ENCODE measurements at places on chromosomes 13 and 19. TPM values are rescaled to one million over a fixed set of nuclear protein-coding genes. Genes with fewer than 3 reads are reported as not detected.

GRCh38 chr19:52959613-52960295 is 2.9 kb downstream of the ZNF816 start:
- no peak for DNase-seq

GRCh38 chr19:23394511-23394910 is 760 bp downstream of the ZNF91 start:
- DNase-seq: peak; percentile 77

DNA sequence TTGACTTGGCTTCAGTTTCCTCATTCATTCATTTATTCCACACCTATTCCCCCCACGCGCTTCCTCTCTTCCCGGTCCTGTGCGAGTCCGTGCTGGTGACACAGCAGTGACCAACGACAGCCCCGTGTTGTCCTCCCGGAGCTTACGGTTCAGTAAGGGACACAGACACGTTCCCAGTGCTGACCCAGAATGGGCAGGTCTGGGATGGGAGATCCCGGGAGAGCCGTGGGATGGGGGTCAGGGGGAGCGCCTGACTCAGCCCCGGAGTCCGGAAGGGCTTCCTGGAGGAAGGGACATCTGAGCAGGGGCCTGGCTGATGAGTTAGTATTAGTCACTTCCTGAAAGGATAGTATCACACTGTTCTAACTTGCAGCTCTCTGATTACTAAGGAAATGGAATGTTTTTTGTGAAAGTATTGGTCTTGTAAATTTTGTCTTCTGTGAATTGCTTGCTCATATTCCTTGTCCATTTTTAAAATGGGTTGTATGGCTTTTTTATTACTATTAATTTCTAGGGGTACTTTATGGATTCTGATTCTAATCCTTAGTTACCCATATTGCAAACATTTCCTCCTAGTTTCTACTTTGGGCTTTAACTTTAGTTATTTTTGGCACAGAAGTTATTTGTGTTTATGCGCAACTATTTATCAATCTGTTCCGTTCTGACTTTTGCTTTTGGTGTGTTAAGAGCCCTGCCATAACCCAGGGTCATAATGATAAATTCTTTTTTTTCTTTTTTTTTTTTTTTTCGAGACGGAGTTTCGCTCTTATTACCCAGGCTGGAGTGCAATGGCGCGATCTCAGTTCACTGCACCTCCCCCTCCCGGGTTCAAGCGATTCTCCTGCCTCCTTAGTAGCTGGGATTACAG is 708 bp upstream of the ERCC1 start:
- no peak for DNase-seq

DNA sequence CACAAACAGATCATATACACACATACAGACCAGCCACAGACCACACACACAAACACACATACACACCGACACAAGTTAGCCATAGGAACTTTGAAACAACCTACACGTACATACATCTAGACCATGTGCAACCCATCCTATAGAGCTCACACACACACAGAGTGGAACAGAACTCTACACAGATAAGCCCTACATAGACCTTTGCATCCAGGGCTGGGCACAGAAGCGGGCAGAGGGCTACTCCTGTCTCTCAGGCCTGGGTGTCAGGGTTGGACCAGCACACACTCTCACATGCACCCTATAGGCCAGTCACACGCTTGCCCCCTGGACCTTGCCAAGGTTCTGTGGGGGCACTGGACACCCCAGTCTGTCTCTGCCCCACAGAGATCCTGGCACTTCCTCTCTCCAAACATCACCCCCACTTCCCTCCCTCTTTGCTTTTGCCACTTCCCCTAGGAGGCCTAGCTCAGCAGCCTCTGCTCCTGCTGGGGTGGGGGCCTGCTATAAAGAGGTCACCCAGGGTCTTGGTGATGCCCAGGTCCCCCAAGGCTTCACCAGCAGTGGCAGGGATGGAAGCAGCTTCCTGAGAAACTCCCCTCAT is 5.8 kb upstream of the JUNB start:
- no peak for DNase-seq

- no peak for DNase-seq
Observed at GRCh38 chr13:63741029-63741813, 2325.6 kb upstream of the PCDH20 start.

Gene STRN4
- total RNA-seq: 94.0 TPM

- DNase-seq: no peak
Observed at GRCh38 chr13:41931337-41931736, 29.6 kb downstream of the VWA8 start.

DNA sequence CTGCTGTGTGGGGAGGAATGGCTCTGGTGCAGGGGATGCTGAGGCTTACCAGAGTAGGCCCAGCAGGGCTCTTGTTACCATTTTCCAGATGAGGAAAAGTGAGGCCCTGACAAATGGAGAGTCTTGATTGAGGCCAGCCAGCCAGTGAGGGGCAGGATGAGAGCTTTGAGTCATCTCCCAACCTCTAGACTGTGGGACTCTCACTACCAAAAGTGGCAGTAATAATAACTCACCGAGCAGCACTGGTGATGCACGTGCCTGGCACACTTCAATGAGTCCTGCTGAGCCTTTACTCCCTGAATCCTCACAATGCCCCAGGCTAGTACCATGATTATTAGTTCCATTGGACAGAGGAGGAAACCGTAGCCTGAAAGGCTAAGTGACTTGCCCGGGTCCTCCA is 7.8 kb downstream of the CIC start:
- DNase-seq: no peak

Gene SOHLH2
- total RNA-seq: not detected

DNA sequence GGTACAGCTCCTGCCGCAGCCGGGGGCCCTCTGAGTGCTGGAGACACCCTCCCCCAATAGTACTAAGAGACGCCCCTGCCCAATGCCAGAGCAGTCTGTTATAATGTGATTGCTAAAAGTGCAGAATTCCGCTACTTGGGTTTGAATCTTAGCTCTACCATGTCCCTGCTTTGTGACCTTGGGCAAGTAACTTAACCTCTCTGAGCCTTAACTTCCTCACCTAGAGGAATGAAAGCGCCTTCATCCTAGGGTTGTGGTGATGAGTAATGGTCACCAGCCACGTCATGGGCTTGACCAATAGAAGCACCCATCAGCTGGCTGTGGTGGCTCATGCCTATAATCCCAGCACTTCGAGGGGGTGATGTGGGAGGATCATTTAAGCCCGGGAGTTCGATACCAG is 6.5 kb downstream of the PLEKHG2 start:
- no peak for DNase-seq

DNA sequence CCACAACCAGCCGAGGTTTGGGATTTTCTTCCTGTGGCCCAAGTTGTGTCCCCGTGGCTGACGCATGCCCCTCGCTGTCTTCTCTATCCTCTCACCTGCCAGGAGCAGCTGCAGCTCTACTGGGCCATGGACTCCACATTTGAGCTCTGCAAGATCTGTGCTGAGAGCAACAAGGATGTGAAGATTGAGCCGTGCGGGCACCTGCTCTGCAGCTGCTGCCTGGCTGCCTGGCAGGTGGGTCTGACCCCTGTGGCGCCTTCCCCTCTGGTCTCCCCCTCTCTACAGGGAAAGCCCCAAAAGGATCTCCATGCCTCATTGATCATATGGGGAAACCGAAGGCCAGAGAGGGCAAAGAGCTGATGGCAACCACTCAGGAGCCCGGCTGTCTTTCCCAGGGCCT is 14.6 kb downstream of the CBLC start:
- no peak for DNase-seq

Gene ERICH6B
- not detected for total RNA-seq

Gene FGF21
- total RNA-seq: not detected

GRCh38 chr19:13573056-13573667 is 66.9 kb upstream of the CACNA1A start:
- no peak for DNase-seq

GRCh38 chr19:38726284-38726673 is 18.0 kb downstream of the CAPN12 start:
- no peak for DNase-seq

GRCh38 chr13:60511637-60512036 is 114.6 kb downstream of the TDRD3 start:
- no peak for DNase-seq

Gene NTF4
- total RNA-seq: not detected

Gene RINL
- 21.3 TPM for total RNA-seq

DNA sequence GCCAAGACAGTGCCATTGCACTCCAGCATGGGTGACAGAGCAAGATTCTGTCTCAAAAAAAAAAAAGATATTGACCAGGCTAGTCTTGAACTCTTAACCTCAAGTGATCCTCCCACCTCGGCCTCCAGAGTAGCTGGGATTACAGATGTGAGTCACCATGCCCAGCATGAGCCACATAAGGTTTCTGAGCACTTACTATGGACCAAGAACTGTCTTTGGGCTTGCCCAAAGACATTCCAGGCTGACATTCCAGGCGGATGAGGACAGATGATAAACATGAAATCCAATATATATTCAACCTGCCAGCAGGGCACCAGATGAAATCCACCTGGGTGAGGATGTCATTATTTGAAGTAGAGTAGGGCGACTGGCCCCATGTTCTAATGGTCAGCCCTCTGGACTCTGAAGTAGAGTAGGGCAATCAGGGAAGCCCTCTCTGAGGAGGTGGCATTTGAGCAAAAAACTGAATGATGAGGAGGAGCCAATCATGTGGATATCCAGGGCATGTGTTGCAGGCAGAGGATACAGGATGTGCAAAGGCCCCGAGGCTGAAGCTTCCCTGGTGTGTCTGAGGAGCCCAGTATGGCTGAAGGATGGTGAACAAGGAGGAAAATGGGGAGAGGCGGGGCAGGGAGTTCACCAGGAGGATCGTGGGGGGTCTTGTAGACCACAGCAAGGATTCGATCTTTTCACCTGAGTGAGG is 4.0 kb downstream of the C19orf38 start:
- no peak for DNase-seq

DNA sequence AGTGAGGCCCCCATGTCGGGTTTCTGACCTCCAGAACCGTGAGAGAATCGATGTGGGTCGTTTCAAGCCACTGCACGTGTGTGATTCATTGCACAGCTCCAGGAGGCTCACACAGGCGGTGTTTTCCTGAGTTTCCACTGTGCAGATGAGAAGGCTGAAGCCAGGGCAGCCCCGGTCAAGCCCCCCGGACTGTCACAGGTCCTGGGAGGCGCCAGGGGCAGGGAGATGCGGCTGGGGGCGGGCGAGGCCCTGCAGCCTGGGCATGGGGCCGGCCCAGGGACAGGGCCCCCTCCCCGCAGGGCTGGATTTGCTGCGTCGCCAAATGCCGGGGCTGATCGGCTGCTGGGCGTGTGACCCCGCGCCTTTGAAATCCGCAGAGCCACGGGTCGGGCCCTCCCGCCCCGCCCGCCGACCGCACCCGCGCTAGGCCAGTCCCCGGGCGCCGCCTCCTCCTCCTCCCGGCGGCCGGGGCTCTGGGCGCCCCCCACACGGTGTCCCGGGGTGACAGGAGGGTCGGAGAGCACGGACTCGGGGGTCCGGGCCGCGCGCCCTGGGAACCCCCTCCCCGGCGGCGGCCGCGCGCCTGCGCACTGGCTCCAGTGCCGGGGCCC is 9.9 kb upstream of the MKNK2 start:
- DNase-seq: no peak

GRCh38 chr13:31001647-31002046 is 69.2 kb downstream of the TEX26 start:
- no peak for DNase-seq

GRCh38 chr13:97905517-97905916 is 48.0 kb upstream of the IPO5 start:
- no peak for DNase-seq

DNA sequence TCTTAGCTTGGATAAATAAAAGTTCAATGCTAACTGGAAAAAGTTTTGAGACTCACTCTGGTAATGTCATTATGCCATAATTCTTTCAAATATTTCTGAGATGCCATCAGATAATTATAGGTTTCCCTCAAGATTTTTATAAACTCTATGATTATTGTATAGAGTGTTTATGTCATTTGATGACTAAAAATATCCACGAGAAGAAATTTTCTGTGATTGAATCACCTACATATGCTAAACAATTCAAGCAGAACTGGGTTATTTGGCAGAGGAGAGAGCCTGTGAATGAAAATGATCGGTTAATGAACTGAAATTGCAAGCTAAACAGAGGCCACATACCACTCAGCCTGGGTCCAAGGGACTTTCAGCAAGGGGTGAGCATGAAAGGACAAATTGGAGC is 92.6 kb upstream of the TSC22D1 start:
- DNase-seq: no peak

GRCh38 chr13:25135896-25136295 is 36.2 kb downstream of the AMER2 start:
- DNase-seq: no peak

Gene SBK2
- total RNA-seq: not detected

Gene SELENOV
- not detected for total RNA-seq

- no peak for DNase-seq
Observed at GRCh38 chr19:33919291-33919690, 122.6 kb downstream of the KCTD15 start.

Gene CYP2A7
- not detected for total RNA-seq

DNA sequence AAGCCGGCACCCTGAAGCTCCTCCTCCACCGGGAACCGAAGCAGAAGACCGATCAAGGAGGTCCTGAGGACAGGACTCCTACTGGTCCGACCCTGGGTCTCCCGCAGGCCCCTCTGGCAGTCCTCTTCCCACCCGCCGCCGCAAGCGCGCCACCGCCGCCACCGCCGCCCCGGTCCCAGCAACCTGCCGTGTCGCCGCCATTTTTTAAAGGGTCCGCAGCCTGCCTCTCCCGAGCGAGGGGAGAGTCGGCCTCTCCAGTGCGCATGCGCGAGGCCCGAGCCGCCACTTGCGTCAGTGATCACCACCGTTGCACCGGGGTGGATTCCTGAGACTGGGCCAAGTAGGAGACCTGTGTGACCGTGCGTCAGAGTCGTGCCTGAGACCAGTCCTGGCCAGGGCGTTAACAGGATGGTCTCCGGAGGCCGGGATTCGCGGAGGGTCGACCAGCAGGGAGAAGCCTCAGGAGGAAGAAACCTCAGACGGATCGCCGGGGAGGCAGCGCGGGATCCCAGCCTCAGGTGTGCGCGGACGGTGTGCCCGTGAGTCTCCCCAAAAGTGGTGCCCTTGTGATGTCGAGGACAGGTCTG is 51.6 kb downstream of the ZNF146 start:
- DNase-seq: no peak

DNA sequence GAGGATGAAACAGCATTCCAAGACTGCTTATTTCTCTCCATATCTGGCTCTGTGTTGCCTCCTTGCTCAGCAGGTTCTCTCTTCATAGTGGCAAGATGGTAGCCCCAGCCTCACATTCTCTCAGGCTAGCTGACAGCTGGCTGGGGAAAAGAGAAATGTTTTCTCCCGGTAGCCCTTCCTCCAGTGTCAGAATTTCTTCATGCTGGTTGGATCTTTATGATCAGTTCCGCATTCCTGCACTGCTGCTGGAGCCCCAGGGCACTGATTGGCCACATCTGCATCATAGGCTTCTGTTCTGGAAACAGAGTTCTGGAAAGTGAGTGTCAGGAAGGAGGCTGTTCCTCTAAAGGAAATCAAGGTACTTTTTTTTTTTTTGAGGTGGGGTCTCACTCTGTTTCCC is 24.6 kb downstream of the POP4 start:
- DNase-seq: no peak

Gene UHRF1
- total RNA-seq: 0.20 TPM

- DNase-seq: no peak
Observed at GRCh38 chr13:99966064-99966805, 5.3 kb downstream of the ZIC5 start.

Gene NLRP9
- total RNA-seq: not detected

Gene ZNF793
- 2.3 TPM for total RNA-seq

Gene AMER2
- total RNA-seq: not detected

GRCh38 chr13:30373727-30374126 is 48.6 kb upstream of the UBE2L5 start:
- DNase-seq: no peak

Data from CD4-positive, alpha-beta T cell (primary cell).